NCI-H1092 treated with DMSO at 0.1 percent for 48 hours (cell line): ENCODE measurements at places on chromosomes 3 and 15.

- no peak for DNase-seq
Observed at GRCh38 chr3:171867981-171868380, 24.8 kb downstream of the TMEM212 start.

DNA sequence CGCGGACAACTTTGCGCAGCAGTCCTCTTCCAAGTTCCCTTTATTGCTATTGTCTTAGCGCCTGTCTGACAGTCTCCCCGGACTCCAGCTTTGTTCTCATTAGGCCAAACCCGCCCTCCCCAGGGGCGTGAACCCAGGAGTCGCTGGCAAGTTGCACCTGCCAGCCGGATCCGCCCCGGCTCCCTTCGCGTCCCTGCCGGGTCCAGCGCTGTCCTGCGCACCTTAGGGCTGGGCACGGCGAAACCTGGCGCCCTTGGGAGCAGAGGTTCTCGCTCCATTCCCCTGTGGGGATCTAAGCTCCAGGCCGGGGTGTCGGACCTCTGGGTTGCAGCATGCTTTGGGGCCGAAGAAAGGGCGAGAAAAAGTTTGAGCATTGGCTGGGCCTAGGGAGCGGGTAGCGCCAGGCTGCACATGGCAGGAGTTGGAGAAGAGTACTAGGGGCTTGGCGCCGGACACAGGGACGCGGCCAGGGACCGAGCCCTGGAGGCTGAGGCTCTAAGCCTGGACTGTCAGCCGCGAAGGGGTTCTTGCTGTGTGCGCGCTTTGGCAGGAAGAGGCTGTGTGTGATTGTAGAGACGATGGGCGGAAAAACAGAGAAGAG lies 335.1 kb upstream of the THRB start:
- peak; percentile 23 for DNase-seq

GRCh38 chr15:79527821-79528220 lies 95.7 kb downstream of the MINAR1 start:
- no peak for DNase-seq

GRCh38 chr3:2099028-2099671 lies 484 bp downstream of the CNTN4 start:
- DNase-seq, result peak; percentile 37

DNA sequence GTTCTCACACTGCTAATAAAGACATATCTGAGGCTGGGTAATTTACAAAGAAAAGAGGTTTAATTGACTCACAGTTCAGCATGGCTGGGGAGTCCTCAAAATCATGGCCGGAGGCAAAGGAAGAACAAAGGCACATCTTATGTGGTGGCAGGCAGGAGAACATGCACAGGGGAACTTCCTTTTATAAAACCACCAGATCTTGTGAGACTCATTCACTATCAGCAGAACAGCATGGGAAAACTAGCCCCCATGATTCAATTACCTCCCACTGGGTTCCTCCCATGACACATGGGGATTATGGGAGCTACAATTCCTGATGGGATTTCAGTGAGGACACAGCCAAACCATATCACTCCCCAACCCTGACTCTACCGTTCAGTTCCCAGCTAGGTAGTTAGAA lies 59.7 kb upstream of the MINAR1 start:
- DNase-seq, result no peak

DNA sequence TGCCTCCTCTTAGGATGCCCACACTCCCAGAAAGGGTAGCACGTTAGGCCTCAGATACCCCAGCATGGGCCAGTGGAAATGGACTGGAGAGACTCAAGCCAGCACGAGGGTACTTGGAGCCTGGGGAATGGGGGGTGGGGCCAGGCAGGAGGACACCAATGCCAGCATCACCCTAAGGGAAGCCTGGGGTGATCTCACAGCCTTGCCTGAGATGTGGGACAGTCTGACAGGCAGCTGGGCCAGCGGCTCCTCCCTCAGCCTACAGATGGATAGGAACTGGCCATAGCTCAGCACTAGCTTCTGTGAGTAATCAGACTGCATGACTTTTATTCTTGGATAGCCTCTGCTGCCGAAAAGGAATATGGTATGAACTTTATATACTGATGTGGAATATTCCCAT lies 59.6 kb upstream of the MRPS22 start:
- no peak for DNase-seq

GRCh38 chr3:137083332-137083731 lies 125.5 kb downstream of the IL20RB start:
- DNase-seq, result no peak

- DNase-seq, result no peak
Observed at GRCh38 chr15:36601497-36601932, 22.1 kb downstream of the CDIN1 start.

DNA sequence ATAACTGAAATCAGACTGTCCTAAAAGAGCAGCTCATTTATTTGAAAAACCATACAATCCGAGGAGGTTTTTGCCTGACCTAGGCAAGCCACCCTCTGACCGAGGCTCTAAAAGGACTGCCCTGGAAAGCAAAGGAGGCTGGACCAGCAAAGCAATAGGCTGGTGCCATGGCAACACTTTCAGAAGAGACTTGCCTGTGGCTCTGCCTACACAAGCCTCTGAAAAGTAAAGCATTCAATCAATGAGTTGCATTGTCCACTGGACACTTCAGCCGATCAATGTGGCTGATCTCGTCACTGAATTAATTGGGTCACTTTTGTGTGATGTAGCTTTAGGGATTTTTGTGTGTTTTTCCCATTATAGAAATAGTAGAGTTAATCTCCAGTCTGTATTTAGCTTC lies 99.1 kb upstream of the SEMA6D start:
- no peak for DNase-seq
